ENCODE measurements at places on chromosomes 3 and 15. TPM values are rescaled to one million over a fixed set of nuclear protein-coding genes. Genes with fewer than 3 reads are reported as not detected.

Gene APOD
- 1.2 TPM for total RNA-seq

Gene NECTIN3
- total RNA-seq = 28.4 TPM

Gene PTX3
- total RNA-seq = 1.8 TPM

Gene GPR27
- total RNA-seq = 3.0 TPM

Gene TTLL3
- 7.5 TPM for total RNA-seq

Gene PDZRN3
- not detected for total RNA-seq

Gene MYLK
- total RNA-seq = 13.2 TPM
